ENCODE measurements at places on chromosomes 11 and 22.

- no peak for DNase-seq
Measured at GRCh38 chr11:8839306-8839956, 71.6 kb upstream of the AKIP1 start.

DNA sequence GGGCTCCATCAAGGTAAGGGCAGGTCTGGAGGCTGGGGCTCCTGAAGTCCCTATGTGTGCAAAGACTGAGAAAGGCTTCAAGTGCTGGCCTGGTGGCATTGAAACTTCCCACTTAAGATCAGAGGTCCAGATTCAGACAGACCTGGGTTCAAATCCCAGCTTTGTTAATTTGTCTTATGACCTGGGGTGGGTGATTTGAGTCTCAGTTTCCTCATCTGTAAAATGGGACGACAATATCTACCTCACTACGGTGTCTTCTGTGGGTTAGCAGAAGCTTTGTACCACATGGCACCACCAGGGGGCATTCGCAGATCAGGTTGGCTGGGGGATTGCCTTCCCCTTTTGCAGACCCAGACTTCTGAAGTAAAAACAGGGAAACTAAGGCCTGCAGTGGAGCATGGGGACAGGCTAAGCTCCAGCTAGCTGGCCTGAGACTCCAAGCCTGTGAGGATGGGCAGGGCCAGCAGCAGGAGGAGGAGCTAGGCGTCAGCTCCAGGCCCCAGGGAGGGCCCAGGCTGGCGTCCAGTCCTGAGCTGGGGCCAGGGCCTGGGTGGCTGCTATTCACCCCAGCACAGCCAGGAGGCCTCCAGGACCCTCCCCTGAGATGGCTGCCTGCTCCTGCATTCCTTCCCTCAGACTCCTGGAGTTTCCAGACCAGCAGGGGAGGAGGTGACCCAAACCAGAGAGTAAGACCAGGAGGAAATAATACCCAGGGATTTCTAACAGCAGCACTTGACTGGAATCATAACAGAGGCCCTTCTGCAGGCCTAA, 1.5 kb downstream of the CASTOR1 start:
- peak; percentile 77 for DNase-seq

DNA sequence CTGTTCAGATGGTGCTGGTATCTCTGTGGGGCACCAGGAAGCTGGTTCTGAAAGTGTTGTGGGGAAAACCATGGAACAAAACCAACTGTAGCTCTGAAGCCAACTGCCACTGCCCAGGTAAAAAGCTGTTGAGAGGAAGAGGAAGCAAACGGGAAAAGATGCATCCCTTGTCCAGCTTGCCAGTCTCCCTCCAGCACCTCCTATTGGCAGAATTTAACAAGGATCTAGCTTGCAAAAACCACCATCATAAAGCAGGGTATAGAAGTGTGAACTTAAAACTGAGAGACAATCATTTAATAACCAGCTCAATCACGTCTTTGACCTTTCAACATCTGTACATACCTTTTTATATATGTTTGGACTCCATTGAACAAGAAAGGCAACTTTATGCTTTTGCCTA, 4.5 kb downstream of the PATE1 start:
- DNase-seq: no peak

GRCh38 chr22:50267591-50268390, 2.4 kb downstream of the MAPK11 start:
- peak; percentile 54 for DNase-seq

- no peak for DNase-seq
Measured at GRCh38 chr11:117441146-117441975, 113.7 kb downstream of the CEP164 start.

GRCh38 chr11:82703796-82704195, 29.9 kb downstream of the FAM181B start:
- no peak for DNase-seq

GRCh38 chr11:79363861-79364378, 76.9 kb downstream of the TENM4 start:
- no peak for DNase-seq

DNA sequence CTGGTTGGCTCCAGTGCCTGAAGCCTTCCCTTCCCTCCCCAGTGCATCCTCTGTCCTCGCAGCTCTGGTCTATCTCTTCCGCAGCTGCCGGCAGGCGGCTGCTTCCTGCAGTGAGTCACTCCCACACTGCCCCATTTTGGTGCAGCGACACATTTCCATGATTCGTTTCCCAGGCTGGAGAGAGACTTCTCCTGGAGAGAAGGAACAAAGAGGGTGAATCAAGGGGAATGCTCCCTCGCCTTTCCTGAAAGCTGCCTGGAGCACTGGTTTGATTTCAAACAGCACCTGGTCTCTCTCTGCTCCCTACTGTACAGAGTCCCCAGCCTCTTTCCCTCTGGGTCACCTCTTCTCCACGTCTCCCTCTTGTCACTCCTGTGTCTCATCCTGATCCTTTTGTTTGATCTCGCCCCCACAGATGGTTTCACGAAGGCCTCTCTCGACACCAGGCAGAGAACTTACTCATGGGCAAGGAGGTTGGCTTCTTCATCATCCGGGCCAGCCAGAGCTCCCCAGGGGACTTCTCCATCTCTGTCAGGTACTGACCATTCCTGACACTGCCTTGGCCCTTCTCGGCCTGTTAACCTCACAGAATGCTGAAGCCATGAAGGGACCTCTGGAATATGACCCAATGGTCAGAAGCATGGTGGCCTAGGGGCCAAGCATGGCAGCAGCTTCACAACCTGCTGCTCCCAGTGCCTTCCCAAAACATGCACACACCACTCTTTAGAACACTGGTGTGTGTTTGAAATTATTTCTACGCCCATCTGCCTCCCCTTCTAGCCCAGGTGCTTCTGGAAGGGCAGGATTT, at the start of gene TMA7B:
TSS of gene TMA7B (plus strand) at position 758 of the 808 bp plus-strand sequence. CDS start 3,978 bp downstream, outside the sequence.
- no peak for DNase-seq
